ENCODE measurements at places on chromosomes 1 and 21.
A peak's percentile ranks its signal among the peaks of the same experiment; 100 is the strongest.

DNA sequence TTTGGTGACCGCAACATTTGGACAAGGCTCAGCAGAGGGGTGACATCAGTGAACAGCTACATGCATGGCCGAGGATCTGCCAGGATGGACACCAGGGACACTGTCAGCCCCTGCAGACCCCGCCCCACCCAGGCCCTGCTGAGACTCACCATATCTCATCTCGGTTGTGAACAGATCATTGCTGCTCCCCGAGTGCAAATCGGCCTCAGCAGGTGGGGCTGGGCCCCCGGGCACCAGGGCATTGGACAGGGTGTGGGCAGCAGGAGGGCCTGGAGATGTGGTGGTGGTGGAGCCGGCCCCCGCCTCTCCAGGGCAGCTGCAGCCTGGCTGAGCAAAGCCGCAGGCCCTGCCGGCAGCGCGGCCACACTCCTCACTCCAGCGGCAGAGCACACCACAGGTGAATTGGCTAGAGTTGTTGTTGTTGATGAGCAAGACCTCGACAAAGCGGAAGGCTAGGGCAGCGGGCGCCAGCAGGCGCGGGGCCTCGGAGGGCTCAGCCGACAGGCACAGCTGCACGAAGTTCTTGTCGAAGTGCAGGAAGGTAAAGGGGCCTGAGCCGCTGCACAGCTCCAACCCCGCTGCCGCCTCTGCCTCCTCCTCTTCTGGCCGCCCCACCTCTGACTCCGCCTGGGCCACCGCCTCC lies 8.2 kb downstream of the ADGRB2 start:
- no peak for DNase-seq

GRCh38 chr1:185200889-185201288 lies 43.9 kb downstream of the SWT1 start:
- no peak for DNase-seq

GRCh38 chr1:29805896-29806160 lies 569.5 kb downstream of the PTPRU start:
- no peak for DNase-seq

GRCh38 chr1:31571340-31572295 lies 4.7 kb upstream of the TINAGL1 start:
- no peak for DNase-seq

- DNase-seq = no peak
Measured at GRCh38 chr1:68270951-68271350, 38.6 kb upstream of the WLS start.

- DNase-seq = no peak
Measured at GRCh38 chr1:209556162-209556690, 27.3 kb upstream of the CAMK1G start.

DNA sequence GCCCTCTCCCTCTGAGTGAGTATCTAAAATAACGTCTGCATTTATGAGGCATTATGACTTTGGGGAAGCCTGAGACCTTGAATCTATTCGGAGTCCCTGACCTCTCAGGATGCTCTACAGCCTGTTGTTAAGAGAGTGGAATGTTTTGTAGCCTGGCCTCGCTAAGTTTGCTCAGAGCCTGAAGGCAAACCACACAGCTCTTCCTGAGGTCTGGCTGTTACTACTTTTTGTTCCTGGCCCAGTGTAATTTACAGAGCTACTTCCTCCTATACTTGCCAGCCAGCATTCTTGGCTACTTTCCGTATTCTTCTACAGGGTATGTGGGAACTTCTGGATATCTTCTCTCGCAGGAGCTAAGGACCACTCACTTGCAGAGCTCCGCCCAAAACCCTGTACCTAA lies 3.6 kb upstream of the ZMYM4 start:
- no peak for DNase-seq

GRCh38 chr1:2009101-2010053 lies 5.8 kb upstream of the CFAP74 start:
- DNase-seq = no peak

DNA sequence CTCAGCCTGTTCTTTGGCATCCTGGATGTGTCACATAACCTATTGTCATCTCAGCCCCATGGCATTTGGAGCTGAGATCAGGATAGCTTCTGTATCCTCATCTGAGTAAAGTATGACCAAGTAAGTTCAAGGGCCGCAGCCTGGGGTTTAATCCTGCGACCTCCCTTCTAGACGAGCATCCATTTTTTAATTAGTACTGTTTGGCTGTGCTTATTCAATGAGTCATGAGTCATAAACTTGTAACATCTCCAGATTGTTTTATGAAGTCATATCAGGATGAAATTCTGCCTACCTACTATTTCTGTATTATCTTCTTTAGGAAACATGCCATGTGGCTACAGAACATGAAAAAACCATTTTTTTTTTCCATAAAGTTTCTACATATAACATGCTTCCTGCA lies 119.1 kb downstream of the ERG start:
- DNase-seq = no peak

- no peak for DNase-seq
Measured at GRCh38 chr1:151934048-151934493, 24.8 kb upstream of the THEM4 start.

- DNase-seq = no peak
Measured at GRCh38 chr1:202274611-202275010, 67.1 kb downstream of the UBE2T start.

DNA sequence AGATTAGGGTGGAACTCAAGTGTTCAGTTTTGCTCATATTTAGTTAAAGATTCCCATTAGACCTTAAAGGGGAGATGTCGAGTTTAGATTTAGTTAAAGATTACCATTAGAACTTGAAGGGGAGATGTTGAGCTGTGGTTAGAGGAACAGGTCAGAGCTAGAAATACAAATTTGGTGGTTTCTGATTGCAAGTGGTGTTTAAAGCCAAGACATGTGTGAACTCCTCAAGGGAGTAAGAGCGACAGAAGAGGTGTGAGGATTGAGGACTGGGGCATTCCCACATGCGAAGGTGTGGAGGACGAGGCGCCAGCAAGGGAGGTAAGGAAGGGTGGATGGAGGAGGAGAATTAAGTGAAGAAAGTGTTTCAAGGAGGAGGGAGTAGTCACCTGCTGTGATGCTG lies 168.6 kb downstream of the IER5 start:
- DNase-seq = no peak

DNA sequence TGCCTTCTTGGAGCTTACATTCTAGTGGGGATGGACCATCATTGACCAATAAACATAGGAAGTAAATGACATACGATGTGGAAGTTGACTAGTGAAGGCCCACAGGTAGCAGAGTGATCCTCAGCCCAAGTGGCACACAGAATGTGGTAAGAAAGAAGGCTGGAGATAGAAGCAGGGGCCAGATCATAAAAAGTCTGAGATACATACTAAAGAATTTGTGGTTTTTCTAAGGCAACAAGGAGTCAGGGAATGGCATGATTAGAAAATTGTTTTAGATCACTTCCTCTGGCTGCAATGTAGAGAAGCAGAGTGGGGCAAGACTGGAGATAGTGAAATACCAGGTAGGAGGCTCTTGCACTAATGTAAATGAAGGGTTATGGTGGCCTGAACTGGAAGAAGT lies 154.0 kb downstream of the VPS13D start:
- peak; percentile 47 for DNase-seq

DNA sequence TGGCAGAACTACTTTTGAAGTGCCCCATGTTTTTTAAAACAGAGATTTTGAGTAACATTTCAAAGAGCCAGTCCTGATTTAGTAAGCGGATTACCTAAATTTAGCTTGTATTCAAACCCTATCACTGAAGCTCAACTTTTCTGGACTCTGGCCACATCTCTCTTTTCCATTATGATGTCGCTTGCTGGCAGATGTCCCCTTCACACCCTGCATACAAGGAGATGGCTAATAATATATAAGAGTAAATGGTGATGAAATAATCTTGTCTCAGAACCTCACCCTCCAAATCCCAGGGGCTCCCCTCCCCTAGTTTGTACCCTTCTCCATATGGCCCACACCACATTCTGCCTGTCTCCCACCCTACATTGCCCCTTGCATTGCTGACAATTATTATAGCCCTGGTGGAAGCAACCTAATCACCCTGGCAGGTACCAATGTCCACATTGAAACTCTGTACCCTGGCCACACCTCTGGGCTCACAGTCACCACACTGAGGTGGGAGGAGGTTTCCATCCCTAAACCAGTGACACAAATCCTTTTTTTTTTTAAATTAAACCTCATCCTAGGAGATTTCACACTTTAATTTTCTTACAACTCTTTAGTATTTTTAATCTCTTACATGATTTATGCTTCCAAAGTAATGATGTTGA lies 106.0 kb upstream of the SYT6 start:
- no peak for DNase-seq

GRCh38 chr1:179107706-179108629 lies 26.1 kb downstream of the TOR3A start:
- DNase-seq = no peak

GRCh38 chr1:82695443-82695842 lies 894.7 kb downstream of the ADGRL2 start:
- DNase-seq = no peak

GRCh38 chr1:157878059-157878458 lies 36.5 kb upstream of the CD5L start:
- DNase-seq = no peak

GRCh38 chr1:116330342-116330652 lies 42.7 kb upstream of the ATP1A1 start:
- no peak for DNase-seq

- no peak for DNase-seq
Measured at GRCh38 chr1:109530457-109531087, 9.1 kb upstream of the GPR61 start.

- no peak for DNase-seq
Measured at GRCh38 chr1:187734427-187734826, 905.7 kb downstream of the PLA2G4A start.

DNA sequence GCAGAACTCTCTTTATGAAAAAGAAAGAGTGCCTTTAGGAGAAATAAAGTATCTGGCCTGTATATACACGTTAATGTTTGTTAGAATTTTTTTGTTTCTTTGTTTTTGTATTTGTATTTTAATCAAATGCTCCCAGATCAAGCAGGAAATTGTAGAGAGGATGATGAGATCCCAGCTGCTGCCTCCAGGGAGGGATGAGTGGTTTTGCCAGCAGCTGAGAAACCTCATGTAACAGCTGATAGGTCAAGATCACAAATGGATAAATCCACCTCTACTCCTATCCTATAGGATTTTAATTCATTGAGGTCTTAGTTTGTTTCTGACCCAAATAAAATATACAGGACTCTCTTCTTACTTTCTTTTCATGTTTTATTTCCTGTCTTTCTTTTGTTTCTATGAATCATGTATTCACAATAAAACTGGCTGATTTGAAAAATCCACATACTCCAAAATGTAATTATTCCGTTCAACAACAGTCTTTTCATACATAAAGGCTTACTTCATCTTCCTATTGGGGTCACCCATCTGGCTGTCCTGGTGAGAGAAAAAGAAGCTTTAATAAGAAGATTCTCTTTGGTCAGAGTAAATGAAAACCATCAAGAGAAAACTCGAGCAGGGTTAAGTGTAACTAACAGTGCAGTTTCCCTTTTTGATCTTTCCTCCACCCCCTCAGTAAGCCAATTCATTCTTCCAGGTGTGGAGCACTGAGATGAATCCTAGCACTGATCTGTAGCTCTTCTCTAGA lies 129.3 kb upstream of the PLPPR5 start:
- no peak for DNase-seq

- DNase-seq = no peak
Measured at GRCh38 chr1:38436749-38437148, 390.2 kb upstream of the POU3F1 start.

GRCh38 chr1:54884135-54884586 lies 2.8 kb downstream of the DHCR24 start:
- DNase-seq = no peak

- no peak for DNase-seq
Measured at GRCh38 chr1:9211291-9211811, 23.2 kb upstream of the H6PD start.

DNA sequence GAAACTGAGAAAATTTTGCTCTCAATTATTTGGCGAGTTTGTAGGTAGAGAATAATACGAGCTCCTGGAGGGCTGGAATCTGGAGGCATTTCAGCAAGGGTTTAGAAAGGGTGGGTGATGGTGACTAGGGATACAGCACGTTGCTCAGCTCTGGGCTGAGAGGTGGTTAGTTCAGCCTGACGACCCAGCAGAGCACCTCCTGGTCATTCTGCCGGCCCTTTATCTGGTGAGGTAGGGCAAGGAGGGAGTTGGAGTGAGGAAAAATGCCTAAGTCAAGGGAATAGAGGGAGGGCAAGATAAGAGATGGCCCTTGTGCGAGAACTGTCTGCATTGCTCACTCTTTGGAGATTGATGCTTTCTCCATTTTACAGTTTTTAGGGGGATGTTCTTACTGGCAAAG lies 19.1 kb downstream of the GALNT2 start:
- DNase-seq = no peak

GRCh38 chr1:41957568-41957967 lies 38.8 kb upstream of the HIVEP3 start:
- no peak for DNase-seq

DNA sequence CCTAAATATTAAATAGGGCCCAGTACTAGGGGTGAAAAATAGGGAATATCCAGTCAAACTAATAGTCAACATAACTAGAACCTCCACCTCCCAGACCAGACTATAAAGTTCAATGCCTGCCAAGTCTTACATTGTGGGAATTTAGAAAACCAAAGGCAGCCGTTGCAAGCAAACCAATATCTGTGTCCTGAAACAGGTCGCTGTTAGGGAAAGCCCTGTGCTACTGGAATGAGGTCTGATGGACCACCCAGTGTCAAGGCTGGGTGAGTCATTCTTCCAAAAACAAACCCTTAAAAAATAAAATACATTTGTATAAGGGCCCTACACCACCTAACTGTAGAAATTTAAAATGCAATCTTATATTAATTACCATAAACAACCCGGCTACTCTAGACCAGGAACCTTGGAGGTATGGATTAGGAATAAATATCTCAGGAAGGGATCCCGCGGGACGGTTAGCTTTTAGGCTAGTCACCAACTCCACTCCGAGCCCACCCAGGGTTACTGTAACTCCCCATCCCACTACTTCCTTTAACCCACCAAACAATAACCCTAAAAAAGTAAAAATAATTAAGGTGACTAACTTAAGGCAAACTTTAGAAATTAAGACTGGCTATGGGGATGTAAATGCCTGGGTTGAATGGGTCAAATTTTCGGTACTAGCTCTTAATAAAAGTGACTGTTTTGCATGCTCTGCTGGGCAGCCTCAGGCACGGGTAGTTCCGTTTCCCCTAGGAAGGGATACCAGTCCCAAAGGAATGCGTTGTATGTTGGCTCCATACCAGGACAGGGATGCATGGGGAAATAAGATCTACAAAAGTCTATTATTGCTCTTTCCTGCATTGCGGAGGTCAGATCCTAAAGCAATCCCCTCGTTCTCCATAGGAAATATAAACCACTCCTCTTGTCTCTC lies 65.4 kb upstream of the TLR5 start:
- no peak for DNase-seq

DNA sequence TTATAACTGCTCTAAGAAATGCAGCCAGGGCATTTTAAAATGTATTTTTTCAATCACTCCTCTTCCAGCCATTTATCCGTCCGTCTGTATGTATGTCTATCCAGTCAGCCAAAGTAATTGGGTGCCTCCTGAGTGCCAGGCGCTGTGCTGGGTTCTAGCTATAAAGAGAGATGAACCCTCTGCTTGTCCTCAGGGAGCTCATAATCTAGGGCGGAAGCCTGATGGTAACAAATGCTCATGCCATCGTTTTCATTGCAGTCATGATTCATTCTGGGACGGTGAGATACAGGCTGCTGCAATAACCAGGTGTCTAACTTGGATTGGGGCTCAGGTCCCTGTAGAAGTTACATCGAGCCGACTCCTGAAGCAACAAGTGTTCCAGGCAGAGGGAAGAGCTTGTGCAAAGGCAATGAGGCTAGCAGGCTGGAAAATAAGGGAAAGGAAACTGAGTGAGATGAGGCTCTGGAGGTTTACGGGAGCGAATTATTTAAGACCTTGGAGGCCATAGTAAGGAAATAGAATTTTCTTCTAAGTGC lies 11.6 kb downstream of the IFI6 start:
- no peak for DNase-seq
